ENCODE measurements at places on chromosomes 3 and 15.

- DNase-seq = no peak
Measured at GRCh38 chr3:194384569-194385001, 14.5 kb downstream of the GP5 start.

GRCh38 chr3:24550588-24550987 is 55.9 kb upstream of the THRB start:
- no peak for DNase-seq

- DNase-seq = no peak
Measured at GRCh38 chr15:85005746-85006145, 24.1 kb downstream of the PDE8A start.

DNA sequence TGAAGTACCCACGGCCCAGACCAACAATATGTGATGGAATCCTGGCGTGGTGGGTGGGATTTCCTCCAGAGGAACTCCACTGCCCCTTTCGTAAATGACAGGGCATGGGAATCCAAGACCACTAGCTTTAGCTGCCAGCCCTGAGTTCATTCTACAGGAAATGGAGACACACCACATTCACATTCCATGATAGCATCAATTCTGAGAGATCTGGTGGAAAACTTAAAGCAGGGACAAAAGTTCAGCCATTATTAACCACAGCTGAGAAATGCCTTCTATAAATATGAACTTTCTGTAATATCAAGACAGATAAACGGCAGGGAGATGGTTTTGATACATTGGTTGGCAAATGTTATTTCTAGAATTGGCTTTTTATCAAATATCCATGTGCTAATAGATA is 98.2 kb downstream of the FBN1 start:
- DNase-seq = no peak

DNA sequence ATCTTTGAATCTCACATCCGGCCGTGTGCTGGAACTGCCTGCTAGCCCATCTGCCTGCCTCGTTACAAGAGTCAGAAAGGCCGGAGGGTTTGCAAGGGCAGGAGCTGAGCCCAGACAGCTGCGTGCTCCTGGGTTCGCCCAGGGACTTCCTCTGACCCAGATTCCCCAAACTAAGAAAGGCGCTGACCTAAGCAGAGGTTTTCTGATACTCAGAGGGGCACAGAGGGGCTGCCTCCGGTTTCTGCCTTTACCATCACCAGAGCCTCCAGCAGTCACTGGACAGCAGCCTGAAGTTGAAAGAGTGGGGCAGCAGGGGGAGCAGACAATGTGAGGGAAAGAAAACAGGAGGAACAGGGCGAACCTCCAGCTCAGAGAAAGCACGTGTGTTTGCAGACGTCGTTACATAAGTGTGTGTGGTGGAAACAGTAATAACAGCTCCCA is 33.4 kb upstream of the RAD18 start:
- peak; percentile 70 for DNase-seq

DNA sequence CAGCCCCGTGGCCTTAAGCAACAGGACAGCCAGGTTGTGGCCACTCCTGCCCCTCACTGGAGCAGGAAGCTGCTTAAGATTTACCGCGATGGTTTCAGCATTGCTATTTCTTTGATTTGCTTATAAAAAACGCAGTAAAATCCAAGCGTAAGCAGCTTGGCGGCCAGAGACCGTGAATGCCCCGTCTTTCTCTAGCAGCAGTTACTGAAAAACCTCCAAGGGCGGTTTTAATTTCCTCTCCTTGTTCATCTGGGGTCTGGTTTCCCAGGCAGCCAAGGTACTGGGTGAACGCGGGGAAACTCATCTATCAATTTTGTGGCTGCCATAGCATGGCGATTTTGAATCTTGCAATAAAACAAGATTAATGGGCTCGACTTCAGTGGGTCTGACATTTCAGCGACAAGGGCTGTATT is 130.3 kb downstream of the MINAR1 start:
- no peak for DNase-seq

DNA sequence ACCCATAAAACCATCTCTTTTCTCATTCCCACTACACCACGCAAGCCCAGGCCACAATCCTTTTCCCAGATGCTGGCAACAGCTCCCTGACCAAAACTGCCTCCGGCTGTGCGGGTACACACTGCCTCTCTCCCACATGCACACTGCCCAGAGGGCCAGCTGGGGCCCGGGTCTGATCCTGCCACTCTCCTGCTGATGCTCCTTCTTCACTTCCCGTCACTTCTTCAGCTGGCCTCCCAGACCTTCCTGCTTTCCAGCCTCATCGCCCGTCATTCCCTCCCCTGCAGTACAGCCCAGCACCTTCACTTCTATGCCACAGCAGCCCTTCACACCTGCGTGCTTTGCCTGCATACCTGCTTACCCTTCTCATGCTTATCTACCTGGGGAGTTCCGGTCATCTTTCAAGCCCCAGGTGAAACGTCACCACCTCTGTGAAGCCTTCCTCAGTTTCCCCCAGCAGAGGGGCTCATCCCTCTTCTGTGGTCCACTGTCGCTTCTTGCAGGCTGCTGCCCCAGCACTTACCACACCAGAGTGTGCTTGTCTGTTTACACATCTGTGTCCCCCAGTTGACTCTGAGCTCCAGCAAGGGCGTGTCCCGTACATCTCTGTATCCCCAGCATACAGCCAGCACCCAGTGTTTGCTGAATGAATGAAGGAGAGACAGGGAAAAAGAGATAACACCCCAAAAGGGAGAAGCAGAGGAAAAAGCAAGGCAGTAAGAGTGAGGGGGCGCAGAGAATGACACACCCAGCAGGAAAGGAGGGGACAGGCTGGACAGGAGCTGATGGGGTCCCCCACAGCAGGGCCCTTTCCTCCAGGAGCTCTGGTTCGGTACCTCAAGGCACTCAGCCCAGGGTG is 22.2 kb downstream of the GRAMD2A start:
- no peak for DNase-seq

DNA sequence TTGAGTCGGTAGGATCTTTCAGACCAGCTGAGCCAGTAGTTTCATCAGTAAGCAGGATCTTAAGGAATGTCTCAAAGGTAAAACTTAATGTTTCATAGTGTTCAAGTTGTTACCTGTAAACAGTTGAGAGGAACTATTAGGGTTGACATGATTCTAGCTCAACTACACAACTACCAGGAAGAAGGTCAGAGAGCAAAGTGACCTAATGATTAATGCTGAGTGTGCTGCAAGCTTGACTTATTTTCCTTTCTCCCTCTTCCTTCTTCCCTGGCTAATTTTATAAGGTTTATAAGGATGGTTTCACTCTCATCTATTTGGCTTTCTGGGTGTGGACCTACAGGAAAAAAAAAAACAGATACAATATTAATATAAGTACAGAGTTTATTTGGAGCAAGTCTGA is 30.2 kb upstream of the LHFPL4 start:
- DNase-seq = no peak

DNA sequence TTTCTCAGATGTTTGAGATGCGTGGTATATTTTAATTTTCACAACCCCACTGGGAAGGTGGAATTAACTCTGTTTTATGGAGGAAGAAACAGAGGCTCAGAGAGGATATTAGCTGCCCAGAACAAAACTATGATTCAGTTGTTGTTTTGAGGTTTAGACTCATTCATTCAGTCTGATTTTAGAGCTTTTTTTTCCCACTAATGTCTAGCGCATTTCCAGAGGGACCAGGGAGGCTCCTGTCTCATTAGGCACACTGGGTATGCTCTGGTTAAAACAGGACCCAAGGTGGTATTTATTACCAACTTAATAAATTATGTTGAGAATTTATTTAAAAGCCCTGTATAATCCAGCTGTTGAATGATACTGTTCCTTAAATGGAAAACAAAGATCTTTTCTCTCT is 272.0 kb upstream of the RGMA start:
- DNase-seq = no peak

DNA sequence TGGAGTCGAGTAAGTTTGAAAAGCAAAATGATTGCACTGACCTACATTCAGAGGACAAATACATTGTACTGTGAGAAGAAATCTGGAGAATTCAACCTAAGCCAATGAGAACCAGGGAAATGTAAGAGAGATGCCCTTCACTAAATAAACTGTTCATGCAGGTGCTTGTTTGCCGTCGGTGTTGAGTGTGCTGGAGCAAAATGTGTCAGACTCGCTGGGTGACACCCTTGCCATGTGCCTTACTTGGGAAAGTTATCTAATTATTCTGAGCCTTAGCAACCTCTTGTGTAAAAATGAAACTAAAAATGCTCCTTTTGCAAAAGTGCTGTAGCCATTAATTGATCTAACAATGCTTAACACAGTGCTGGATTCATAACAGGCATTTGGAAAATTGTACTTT is 140.4 kb downstream of the GABRB3 start:
- no peak for DNase-seq

DNA sequence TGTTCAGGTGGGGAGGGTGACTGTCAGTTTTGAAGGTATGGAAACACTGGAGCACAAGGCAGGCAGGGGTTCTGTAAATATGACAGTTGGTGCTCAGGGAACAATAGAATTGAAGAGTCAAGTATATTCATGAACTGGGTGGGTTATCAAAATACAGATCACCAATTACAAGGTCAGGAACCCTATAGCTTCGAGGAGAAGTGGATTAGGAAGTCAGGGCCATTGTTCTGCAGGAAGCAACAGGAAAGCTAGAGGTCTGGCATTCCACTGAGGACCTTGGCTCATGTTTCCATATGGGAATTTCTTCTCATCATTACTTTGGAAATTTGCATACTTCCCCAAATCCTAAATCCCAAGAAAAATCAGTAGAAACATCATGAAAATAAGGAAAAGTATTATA is 125.9 kb downstream of the MYRIP start:
- DNase-seq = no peak

GRCh38 chr3:150508401-150508800 is 37.9 kb downstream of the SERP1 start:
- no peak for DNase-seq

- no peak for DNase-seq
Measured at GRCh38 chr3:150531775-150532174, 14.5 kb downstream of the SERP1 start.

DNA sequence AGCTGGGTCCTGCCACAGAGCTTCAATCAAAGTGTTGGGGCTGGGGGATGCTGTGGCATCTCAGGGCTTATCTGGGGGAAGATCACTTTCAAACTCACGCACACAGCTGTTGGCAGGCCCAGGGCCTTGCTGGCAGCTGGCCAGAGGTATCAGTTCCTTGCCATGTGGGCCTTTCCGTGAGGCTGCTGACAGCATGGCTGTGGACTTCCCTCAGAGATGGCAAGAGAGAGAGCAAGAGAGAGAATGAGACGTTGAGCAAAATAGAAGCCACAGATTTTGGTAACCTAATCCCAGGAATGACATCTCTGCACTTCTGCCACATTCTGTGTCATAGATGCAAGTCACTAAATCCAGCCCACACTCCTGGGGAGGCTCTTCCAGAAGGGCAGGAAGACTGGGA is 91.0 kb downstream of the TPRG1 start:
- DNase-seq = peak; percentile 26

GRCh38 chr3:60025096-60026050 is 975.5 kb upstream of the CFAP20DC start:
- DNase-seq = no peak

GRCh38 chr15:64096668-64097384 is 1.0 kb downstream of the SNX1 start:
- no peak for DNase-seq

DNA sequence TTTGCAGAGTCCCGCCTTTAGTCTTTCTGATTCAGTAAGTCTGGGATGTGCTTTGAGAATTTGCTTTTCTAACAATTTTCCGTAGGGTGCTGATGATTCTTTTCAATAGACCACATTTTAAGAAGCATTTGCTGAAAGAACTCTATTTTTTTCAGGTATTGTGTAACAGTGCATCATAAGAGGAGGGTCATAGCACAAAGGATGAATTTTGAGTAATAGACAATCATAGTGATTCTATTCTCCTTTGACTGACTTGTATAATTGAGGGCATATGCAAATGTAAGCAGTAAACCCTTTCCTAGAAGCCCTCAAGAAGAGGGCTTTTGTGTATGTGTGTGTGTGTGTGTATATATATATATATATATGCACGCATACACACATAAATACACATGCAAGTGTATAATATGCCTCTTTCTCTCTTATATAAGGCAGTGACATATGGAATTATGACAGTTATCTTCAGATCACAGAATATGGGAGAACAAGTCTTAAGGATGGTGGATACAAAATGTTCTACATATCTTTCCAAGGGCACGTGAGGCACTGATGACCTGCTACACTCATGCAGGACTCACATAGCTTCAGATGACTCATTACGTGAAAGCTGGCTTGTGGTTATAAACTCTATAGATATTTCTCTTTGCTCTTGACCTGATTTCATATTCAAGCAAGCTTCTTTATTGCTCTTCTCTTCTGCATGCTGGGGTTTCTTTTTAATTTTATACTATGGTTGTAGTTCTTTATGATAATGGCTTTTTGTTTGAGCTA is 6.5 kb upstream of the PLSCR1 start:
- no peak for DNase-seq

GRCh38 chr3:120569222-120570057 is 26.7 kb upstream of the NDUFB4 start:
- no peak for DNase-seq

- no peak for DNase-seq
Measured at GRCh38 chr15:93210995-93211394, 122.0 kb upstream of the RGMA start.

- DNase-seq = no peak
Measured at GRCh38 chr3:133851931-133852330, 43.8 kb downstream of the RAB6B start.

DNA sequence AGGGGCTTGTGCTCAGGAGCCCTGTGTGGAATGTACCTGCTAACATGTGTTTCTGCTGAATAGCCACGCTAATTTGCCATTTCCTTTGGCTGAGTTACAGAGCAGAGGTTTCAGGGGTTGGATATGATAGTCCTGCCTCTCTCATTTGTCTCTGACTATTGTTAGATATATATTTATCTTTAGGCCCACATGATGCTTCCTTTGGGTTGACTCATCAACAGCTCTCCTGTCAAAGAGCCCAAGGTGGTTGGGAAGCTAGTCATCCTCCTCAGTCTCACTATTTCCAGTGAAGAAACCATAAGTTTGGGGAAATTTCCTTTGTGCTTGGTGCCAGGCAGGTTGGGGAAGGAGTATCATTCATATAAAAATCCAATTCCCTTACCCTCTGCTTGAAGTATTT is 1194.6 kb downstream of the ZPLD1 start:
- no peak for DNase-seq

DNA sequence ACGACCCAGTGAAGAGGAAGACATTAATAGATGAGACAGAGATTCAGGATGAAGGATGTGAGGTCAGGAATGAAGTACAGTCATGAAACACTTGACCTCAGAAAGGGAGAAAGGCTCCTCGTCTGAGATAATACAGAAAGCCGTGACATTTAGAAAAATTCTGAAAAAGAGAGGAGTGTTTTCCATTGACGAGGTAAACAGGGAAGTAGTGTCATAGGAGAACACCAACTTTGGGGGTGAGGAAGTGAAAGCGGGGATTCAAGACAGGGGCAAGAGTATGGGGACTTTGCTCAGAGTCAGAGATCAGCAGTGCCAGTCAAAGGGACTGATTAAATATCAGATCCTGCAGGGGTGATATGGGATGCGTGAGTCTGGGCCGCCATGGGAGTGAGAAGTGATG is 160.9 kb downstream of the PLCL2 start:
- DNase-seq = no peak

- no peak for DNase-seq
Measured at GRCh38 chr15:88644741-88645140, 5.9 kb downstream of the ISG20 start.

Measured in right cardiac atrium (tissue), 5 donors.